Cardiac muscle cell (in vitro differentiated cells and primary cell): ENCODE measurements at places on chromosomes 1 and 21.
A peak's percentile ranks its signal among the peaks of the same experiment; 100 is the strongest.

DNA sequence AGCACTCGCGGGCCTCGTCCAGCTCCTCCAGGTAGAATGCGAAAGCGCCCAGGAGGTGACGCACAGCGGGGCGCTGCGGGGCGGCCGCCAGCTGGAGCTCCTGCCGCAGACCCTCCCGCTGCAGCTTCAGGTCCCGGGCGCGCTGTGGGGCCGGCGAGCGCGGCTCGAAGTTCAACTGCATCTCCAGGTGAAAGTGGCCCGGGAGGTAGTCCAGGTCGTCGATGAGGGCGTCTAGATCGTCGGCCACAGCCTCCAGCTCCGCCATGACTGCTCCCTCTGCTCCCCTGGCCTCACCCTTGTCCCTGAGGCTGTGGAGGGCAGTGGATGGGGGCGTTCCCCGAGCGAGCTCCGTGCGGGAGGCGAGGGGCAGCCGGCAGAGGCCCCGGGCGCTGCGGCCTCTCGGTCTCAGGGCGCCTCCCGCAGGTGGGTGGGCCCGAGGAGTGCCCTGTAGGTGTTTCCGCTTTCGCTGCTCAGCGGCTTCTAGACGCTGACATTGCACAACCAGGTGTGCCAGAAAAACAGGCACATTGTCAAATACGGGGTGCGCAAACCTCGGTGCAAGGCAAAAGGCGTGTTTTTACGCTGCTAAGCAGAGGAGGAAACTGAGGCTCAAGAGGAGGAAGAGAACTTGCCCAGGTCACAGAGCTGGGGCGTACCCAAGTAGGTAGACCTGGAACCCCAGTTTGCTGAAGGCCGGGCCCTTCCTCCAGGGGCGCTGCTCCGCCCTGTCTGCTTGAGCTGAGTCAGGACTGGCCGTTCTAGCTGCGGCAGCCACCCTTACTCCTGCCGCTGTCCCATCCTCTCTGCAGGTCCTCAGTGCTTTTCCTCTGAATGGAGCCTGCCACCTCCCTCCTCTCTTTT lies at the start of gene TTC22:
Gene TTC22 (minus strand): TSS at position 425 of the 861 bp plus-strand sequence. CDS start 160 bp downstream, at position 265.
- no peak within 1 kb of the TSS for H3K4me3 ChIP-seq
- no peaks in the 10 kb centered on the region for H3K36me3 ChIP-seq
- peaks cover 17% of the 10 kb centered on the region for H3K27me3 ChIP-seq
- no peaks in the 10 kb centered on the region for H3K4me1 ChIP-seq

GRCh38 chr1:3061981-3062615 lies 6.9 kb upstream of the PRDM16 start:
- H3K27me3 ChIP-seq, result peaks cover 76% of the 10 kb centered on the region
- no peak overlapping the region for H3K4me3 ChIP-seq
- no peaks in the 10 kb centered on the region for H3K36me3 ChIP-seq
- H3K4me1 ChIP-seq, result peaks cover 33% of the 10 kb centered on the region

DNA sequence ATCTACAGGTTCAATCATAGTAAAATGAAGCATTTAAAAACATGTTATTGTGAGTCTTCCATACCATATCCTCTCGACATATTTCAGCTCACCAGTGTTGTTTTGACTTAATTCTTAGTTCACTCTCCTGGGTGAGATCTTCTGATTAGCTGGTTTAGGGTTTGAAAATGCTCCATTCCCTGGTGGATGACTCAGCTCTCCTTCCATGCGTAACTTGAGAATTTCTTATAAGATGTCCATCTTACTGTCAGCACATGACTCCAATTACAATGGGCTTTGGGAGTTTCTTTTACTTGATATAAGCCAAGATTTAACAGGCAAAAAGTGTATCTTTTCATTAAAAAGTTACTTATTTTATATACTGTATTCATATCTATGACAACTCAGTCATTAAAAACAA lies 476.5 kb downstream of the BRINP3 start:
- H3K27me3 ChIP-seq, result no peaks in the 10 kb centered on the region
- no peak for DNase-seq
- H3K4me1 ChIP-seq, result peaks cover 5% of the 10 kb centered on the region
- H3K27ac ChIP-seq, result no peak overlapping the region

GRCh38 chr1:51236531-51237350 lies 668 bp downstream of the RNF11 start:
- peak overlapping the region; percentile 91 for H3K27ac ChIP-seq
- peaks cover 25% of the 10 kb centered on the region for H3K4me1 ChIP-seq
- DNase-seq, result peak; percentile 44
- H3K4me3 ChIP-seq, result peak overlapping the region; percentile 94

DNA sequence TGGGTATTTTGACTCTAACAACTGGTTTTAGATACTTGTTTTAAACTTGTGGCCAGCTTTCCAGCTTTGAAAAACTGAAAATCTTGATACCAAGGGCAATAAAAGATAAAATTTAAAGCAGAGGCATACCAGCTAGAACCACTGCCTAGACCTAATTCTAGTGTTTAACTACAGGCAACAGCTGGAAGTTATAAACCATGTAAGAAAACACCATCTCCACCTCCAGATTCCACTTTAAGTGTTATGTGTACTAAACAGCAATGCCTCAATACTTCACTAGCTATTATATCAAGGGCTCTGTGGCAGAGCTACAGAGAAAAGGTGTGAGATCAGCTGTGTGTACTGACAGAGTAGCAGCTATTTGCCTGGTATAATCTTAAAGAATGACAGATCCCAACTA lies 69.5 kb downstream of the LPAR3 start:
- no peak overlapping the region for H3K4me3 ChIP-seq
- no peak overlapping the region for H3K27ac ChIP-seq
- H3K4me1 ChIP-seq, result peaks cover 9% of the 10 kb centered on the region
- H3K27me3 ChIP-seq, result no peaks in the 10 kb centered on the region

DNA sequence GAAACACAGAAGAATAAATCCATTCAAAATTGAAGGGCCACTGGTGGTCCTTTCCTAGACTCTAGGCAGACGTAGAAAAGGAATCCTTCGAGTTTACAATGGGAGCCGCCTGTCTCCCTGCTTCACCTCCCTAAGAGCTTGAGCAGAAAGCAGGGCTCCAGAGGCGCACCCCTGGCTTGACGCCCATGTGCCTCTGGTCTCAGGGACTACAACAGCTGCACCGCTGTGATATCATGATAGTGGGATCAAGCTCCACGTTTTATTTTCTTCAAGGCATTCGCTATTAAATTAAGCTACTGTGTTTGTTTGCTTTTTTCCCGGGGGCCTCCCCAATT lies 403 bp upstream of the C1orf122 start:
- DNase-seq, result no peak
- H3K27ac ChIP-seq, result peak overlapping the region; percentile 90
- no peaks in the 10 kb centered on the region for H3K27me3 ChIP-seq
- H3K4me3 ChIP-seq, result peak overlapping the region; percentile 56
- peaks cover 30% of the 10 kb centered on the region for H3K36me3 ChIP-seq

GRCh38 chr1:228490120-228491078 lies 3.2 kb downstream of the RNF187 start:
- H3K4me1 ChIP-seq, result peaks cover 7% of the 10 kb centered on the region
- no peak for DNase-seq
- no peaks in the 10 kb centered on the region for H3K27me3 ChIP-seq
- H3K27ac ChIP-seq, result no peak overlapping the region
- H3K36me3 ChIP-seq, result peaks cover 4% of the 10 kb centered on the region

DNA sequence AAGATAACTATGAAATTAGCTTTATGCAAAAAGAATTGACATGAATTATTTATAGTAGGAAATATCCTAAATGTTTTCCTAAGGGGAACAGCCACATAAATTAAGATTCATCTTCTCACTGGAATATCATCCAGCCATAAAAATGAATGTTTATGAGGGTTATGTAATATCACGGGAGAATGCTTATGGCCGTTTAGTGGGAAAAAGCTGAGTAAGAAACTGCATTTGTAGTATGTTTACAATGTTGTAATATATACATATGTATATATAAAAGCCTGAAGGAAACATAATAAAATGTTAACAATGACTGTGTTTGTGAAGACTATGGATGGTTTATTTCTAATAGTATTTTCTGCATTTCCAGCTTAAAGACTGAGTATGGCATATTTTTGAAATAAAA lies 152.3 kb upstream of the DNAH14 start:
- no peak overlapping the region for H3K4me3 ChIP-seq
- H3K4me1 ChIP-seq, result no peaks in the 10 kb centered on the region
- H3K36me3 ChIP-seq, result no peaks in the 10 kb centered on the region
- H3K27me3 ChIP-seq, result no peaks in the 10 kb centered on the region

GRCh38 chr1:245961137-245961540 lies 545.9 kb downstream of the SMYD3 start:
- no peak overlapping the region for H3K4me3 ChIP-seq
- H3K27ac ChIP-seq, result peak overlapping the region; percentile 30
- no peaks in the 10 kb centered on the region for H3K36me3 ChIP-seq

DNA sequence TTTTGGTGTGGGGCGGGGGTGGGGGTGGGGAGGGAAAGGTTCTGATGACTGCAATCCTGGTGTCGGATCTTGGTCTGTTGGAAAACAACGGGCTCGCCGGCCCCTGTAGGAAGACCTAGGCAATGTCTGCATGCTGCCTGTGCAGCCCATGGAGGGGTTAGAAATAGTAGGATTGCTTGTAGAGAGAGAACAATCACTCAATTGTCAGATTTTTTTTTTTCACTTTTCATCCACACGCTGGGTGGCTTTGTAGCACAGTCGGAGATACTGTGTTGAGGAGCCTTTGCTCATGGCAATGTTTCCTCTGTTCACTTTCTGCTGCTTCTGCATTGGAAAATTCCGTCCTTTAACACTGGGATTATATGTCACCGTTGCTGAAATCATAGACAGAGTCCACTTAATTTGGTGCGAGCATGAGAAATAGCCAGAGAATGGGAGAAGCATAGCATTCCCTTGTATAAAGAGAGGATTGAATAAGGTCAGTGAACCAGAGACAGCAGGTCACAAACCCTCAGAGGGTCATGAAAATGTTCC lies 107.5 kb downstream of the MRPS6 start:
- no peak overlapping the region for H3K4me3 ChIP-seq
- no peaks in the 10 kb centered on the region for H3K27me3 ChIP-seq
- H3K4me1 ChIP-seq, result peaks cover 8% of the 10 kb centered on the region
- no peak for DNase-seq
- H3K36me3 ChIP-seq, result no peaks in the 10 kb centered on the region
- H3K27ac ChIP-seq, result no peak overlapping the region

DNA sequence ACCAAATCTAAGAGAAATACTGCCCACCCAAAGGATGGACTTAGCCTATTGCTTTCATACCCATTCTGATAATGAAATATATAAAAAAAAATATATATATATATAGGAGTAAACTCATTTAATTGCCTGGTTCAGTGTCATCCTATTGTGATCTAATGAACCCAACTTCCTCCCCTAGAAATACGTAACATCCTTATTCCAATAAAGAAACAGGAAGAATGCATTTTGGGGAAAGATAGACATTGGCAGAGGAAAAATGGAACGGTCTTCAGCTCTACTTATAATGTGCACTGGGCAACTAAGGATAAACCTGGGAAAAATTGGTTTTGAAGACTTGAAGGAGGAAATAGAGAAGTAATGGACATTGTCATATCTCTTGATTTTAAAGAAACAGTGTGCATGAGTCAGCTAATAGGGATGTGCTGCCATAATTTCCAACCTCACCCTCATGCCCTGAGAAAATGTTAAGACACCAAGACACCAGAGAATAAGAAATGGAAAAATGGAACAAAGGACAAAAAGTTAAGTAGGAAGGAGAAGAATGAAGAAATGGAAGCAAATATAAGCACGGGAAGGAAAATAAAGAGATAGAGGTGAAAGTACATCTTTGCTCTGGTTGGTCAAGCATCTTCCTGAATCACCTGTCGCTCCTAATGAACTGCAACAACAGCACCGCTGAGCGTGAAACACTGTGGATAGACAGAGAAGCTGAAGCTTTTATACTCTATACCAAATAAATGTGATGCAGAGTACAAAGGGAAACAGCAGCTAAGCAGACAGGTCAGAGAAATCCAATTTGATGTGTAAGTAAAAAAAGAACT lies 5.4 kb downstream of the UBR4 start:
- no peak overlapping the region for H3K4me3 ChIP-seq
- peaks cover 12% of the 10 kb centered on the region for H3K36me3 ChIP-seq
- peak; percentile 21 for DNase-seq
- no peak overlapping the region for H3K27ac ChIP-seq
- H3K4me1 ChIP-seq, result peaks cover 48% of the 10 kb centered on the region

DNA sequence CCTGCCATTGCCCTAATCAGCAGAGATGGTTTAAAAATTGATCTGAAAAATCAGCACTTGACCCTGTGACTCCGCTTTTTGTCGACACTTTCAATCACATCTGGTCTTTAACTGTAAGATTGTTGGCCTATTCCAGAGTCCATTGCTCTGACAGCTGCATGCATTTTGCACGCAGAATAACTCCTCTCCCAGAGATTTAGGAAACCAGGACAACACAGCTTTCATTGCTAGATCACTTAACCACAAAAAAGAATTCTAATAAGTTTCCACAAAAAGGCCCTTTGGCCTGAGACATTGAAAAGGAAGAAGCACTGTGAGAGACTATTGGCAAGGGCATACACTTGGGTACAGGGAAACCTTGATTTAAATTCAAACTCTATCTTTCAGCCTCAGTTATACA lies 373.1 kb downstream of the TGFB2 start:
- no peaks in the 10 kb centered on the region for H3K36me3 ChIP-seq
- H3K27ac ChIP-seq, result peak overlapping the region; percentile 72
- H3K27me3 ChIP-seq, result no peaks in the 10 kb centered on the region
- peaks cover 28% of the 10 kb centered on the region for H3K4me1 ChIP-seq
- H3K4me3 ChIP-seq, result no peak overlapping the region

- H3K36me3 ChIP-seq, result peaks cover 56% of the 10 kb centered on the region
- DNase-seq, result peak; percentile 81
- no peak overlapping the region for H3K27ac ChIP-seq
- no peak overlapping the region for H3K4me3 ChIP-seq
- H3K4me1 ChIP-seq, result no peaks in the 10 kb centered on the region
- no peaks in the 10 kb centered on the region for H3K27me3 ChIP-seq
Observed at GRCh38 chr1:222627232-222627631, 9.3 kb downstream of the MIA3 start.

DNA sequence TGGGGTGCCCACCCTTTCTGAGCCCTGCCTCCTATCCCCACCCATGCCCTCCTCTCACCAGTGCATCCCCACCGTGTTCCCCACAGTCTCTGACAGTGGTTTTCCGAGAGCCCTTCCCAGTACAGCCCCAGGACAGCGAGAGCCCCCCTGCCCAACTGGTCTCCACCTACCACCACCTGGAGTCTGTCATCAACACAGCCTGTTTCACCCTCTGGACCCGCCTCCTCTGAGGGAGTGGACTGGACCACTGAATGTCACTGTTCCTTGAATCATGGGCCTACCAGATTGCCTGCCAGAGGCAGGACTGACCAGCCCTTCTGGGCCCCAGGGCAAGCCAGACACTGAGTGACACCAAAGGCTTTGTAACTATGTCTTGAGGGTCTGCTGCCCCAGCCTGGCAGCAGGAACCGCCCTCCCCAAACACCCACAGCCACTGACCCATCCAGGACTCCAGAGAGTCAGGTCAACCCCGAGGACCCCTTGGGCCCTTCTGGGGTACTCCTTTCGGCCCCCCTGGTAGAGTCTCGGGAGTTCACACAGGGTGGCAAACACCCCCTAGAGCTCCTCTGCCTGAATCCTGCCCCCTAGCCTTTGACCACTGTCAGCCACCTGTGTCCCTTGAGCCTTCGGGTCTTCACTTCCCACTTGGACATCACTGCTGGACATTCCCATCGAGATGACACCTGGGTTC lies 3.3 kb downstream of the HYI start:
- H3K27ac ChIP-seq, result no peak overlapping the region
- H3K4me1 ChIP-seq, result peaks cover 7% of the 10 kb centered on the region
- DNase-seq, result no peak
- no peak overlapping the region for H3K4me3 ChIP-seq
- H3K36me3 ChIP-seq, result peaks cover 28% of the 10 kb centered on the region
